ENCODE measurements at places on chromosomes 5 and 9.

- no peak for DNase-seq
Observed at GRCh38 chr9:117278471-117279035, 136.3 kb downstream of the ASTN2 start.

DNA sequence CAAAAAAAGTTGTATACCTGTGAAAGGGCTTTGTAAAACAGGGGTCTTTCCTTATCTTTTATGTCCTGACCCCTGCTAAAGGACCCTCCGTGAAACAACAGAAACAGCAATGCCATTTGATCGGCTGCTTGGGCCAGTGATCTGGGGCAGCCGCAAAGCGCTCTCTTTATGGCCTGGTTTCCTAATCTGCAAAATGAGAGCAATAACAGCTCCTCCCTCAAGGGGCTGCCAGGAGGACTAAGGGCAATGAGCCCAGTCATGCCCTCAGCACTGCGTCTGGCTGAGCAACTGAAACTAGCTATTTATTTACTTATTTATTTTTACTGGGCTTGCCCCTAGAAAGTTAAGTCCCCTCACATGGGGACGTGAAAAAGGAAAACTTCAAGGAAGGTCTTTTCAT, 18.3 kb downstream of the CMBL start:
- no peak for DNase-seq

GRCh38 chr9:84869091-84869490, 199.6 kb downstream of the NTRK2 start:
- no peak for DNase-seq

- no peak for DNase-seq
Observed at GRCh38 chr5:79973511-79973910, 17.6 kb downstream of the MTX3 start.

DNA sequence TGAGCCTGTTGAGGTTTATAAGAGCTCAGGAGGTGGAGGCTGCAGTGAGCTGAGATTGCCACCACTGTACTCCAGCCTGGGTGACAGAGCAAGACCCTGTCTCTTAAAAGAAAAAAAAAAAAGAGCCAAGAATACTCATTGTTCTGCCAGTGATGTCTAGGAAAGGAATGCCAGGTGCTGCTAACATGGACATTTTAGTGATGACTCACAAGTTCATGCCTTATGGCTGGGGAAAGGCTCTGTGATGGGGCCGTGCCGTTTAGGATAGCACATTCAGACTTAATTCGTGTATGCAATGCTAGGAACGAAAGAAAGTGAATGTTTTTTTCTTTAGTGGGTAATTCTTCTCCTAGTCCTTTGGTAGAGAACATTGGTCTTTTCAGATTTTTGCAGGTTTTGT, 134.2 kb downstream of the ARHGAP26 start:
- DNase-seq = peak; percentile 80

DNA sequence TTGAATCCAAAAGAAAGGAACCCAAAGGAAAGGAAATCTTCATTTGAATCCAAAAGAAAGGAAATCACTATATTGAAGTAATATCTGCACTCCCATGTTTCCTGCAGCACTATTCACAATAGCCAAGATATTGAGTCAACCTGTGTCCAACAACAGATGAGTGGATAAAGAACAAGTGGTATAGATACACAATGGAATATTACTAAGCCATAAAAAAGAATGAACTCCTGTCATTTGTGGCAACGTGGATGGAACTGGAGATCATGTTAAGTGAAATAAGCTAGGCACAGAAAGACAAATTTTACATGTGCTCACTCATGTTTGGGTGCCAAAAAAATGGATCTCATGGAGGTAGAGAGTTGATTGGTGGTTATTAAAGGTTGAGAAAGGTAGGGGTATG, 57.8 kb upstream of the STOM start:
- no peak for DNase-seq

GRCh38 chr5:179509239-179509638, 41.1 kb upstream of the RUFY1 start:
- no peak for DNase-seq

Data from urothelium cell line (cell line).